ENCODE measurements at places on chromosomes 6 and 20. TPM values are rescaled to one million over a fixed set of nuclear protein-coding genes. Genes with fewer than 3 reads are reported as not detected.

DNA sequence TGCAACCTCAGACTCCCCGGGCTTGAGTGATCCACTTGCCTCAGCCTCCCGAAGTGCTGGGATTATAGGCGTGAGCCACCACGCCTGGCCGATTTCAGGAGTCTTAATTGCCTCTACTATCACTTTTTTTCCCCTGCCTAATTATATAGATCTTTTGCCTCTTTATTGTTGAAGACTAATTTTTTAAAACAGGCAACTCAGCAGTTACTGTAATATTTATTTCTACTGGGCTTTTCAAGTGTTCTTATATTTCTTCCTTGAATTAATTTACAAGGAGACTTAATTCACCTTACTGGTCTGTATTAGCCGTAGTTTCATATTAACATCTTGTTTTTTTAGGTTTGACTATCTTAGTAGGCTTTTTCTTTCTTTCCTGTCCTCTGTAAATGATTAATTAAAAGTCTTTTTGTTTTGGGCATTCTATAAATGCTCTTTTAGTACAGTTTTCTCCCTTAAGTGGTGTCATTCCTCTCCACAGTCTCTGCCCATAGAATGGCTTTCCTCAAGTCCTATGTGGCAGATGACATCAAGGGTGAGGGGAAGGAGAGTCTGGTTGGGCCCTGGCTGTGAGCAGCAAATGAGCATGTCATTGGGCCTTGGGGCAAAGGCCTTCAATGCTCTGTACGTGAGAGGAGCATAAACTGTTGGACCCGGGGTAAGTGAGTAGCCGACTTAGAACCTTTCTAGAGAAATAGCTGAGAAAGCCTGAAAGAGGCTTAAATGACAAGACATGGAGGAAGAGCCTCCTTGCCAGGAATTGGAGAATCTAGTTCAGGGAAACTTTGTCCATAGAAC, 36.0 kb downstream of the ANKS1A start:
- no peak for DNase-seq

DNA sequence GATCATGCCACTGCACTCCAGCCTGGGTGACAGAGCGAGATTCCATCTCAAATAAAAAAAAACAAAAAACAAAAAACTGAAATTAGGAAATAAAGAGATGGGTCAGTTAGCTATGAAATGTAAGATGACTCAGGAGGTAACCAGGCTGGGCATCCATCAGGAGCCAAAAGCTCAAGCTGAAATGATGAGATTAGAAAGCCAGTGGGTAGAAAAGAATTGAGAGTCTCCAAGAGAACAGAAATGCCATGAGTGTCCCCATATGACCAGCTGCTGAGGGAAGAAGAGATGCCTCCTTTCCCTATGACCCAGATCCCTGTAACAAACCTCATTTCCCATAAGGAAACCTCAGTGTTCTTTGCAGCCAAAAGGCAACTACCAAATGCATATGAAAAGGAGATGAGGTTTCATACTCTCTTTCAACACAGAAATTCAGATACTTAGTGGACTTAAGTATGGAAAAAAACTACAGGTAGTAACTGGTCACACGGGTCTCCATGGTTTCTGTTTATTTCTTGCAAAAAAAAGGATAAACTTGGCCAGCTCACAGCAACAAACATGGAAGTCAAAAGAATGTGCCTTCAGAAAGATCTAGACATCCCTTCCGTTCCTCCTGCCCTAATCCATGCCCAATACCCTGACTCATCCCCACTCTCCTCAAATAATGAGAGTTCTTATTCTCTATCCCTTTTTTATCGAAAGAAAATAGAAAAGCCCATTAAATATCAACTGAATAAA, 8.1 kb downstream of the ARHGAP18 start:
- no peak for DNase-seq

DNA sequence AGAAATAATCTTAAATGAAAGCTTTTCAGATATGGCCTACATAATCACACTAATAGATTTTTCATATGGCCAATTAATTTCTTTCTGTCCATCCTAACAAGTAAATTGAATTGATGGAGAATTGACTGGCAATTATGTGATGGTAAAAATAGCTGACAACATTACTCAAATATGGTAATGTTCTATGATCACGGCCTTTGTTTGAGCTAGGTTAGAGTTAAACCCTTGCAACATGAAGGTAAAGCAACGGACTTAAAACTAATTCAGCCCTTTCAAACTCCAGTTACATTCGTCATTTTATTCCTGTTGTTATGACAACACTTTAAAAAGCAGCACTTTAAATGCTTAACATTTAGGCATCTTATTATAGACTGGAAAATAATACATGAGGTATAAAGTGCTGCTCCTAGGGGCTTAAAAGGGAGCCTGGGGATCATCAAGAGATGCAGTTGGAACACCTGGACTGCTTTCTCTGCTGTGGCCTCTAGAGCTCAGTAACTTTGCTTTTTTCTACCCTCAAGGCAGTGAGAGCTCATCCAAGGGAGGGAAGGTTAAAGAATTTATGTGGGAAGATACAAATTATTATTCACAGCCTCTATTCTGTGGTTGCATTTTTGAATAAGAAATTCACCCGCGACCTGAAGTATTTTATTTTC, 46.9 kb downstream of the RIPOR2 start:
- no peak for DNase-seq

DNA sequence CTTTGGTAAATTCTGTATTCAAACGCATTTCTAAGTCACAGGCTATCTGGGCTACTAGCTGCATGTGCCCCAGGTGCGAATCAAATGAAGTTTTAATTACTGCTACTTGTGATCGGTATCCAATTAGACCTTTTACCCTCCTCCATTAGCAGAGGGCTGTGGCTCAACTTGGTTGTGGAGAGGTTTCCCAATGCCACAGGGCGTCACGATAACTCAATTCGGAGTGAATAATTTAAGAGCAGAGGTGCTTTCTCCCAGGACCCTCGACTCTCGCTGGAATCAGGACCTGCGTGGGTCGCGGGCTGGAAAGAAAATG, 640 bp downstream of the SAYSD1 start:
- no peak for DNase-seq

GRCh38 chr6:155412335-155412734, 43.3 kb downstream of the NOX3 start:
- DNase-seq: no peak

DNA sequence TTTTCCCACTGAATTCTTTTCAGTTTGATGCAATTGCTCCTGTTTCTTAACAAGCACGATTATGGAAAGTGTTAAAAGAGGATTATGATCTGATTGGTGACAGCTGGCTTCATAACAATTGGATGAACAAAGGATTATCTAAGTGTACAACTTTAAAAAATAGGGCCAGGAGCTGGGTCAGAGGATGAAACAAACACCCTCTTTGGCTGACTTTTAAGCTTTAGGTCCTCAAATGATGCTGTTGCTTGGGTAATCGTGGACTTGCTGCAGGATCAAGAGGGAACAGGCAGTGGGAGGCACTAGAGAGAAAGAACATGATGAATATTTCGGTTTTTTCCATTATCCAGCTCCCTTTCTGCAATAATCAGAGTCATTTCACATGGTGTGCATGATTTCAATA, 35.5 kb upstream of the TMX4 start:
- no peak for DNase-seq

GRCh38 chr6:40715570-40716403, 128.6 kb upstream of the LRFN2 start:
- DNase-seq: no peak

- DNase-seq: no peak
Measured at GRCh38 chr6:835476-836160, 142.7 kb upstream of the EXOC2 start.

GRCh38 chr6:160974304-160974771, 17.2 kb upstream of the MAP3K4 start:
- no peak for DNase-seq

DNA sequence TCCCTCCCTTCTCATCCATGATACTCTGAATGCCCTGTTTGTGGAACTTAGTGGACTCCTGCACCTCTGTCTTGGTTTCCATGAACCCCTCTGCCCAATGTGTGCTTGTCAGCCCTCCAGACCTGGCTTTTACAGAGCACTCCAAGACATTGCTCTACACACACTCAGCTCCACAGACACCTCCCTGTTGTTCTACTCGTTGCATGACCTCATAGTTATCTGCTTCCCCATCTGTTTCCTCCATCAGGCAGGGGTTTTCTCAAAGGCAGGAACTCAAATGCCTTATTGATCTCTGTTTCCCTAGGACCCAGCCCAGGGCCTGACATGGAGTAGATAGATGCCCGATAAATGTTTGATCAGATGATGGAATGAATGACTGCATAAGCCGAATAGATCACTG, 13.3 kb downstream of the PLCG1 start:
- DNase-seq: no peak

- no peak for DNase-seq
Measured at GRCh38 chr6:160768101-160768500, 66.1 kb downstream of the PLG start.

- no peak for DNase-seq
Measured at GRCh38 chr6:5338177-5338960, 77.1 kb downstream of the FARS2 start.

DNA sequence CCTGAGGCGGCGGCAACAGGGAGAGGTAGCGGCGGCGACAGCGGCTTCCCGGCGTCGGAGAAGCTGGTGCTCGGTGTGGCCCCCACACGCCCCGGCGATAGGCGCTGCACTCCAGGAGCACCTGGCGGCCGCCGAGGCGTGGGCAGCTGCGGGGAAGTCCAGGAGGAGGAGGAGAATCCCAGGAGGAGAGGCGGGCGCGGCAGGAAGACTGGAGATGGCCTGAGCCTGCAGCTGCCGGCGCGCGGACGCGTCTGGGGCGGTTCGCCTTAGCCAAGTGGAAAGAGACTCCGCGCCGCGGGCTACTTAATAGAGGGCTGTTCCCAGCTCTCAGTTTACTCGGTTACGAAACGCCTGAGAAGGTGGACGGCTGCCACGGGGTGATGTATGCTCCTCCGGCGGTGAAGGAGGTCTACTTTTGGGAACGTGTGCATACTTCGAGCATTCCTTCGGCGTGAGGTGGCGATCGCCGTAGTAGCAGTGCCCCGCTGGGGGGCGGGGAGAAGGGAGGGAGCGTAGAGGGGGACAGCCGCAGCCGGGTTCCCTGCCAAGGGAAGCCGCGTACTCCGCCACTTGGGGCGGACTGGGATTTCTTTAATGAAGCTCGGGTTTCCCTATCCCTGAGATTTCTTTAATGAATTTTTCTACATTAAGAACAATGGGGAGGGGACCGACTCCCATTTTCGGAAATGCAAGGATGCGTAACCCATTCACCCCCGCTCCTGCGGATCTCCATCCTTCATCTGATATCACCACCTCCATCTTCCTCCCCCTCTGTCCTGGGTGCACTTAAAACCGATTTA, at the start of gene COL12A1:
Gene COL12A1, minus strand, starts transcription at position 278 of the 800 bp plus-strand sequence. CDS start 3,261 bp downstream, outside the sequence.
- peak; percentile 78 for DNase-seq

- no peak for DNase-seq
Measured at GRCh38 chr6:163391985-163392384, 22.5 kb upstream of the QKI start.

DNA sequence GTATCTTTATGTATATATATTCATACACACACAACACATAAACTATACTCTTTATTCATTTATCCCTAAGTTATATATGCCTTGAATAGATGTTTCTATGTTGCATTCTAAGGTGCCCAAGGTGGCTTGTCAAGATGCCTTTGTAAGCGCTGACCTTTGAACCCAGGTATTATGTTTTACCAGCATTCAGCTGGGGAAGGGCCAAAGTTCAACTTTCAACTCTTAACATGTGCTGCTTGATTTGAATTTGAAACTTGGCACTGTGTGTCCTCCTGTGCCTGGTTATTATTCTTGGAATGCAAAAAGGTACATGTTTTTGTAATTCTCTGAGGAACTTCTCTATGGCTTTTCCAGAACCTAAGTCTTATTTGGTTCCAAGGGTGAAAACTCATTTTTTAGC, 146.5 kb downstream of the EDN1 start:
- no peak for DNase-seq

- DNase-seq: no peak
Measured at GRCh38 chr6:12336121-12336971, 46.2 kb downstream of the EDN1 start.

DNA sequence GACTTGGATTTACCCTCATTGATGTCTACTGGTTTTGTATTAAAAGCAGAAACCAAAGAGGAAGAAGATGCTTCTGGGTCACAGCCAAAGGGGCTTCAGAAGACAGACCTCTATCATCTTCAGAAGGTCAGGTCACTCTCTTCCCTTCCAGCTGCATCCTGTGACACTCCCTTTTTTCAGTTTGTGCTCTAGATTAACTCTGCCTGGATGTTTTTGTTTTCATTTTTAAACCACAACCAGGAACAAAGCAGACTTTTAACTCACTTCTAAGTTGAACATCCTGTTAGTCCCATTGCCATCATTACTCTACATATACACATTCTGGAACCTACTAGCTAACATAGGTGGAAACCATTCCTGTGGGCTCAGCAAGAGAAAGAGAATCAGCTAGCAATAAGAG, 45.2 kb downstream of the AKIRIN2 start:
- DNase-seq: no peak

GRCh38 chr6:47238456-47238995, 71.2 kb downstream of the TNFRSF21 start:
- DNase-seq: no peak

- DNase-seq: peak; percentile 70
Measured at GRCh38 chr6:170152124-170152926, 138.6 kb downstream of the DLL1 start.

- DNase-seq: no peak
Measured at GRCh38 chr20:42093542-42094440, 475.6 kb upstream of the CHD6 start.

GRCh38 chr20:23086056-23086566, at the start of gene CD93:
Gene CD93, minus strand, starts transcription at chr20:23086324. Its CDS starts 132 bp downstream, at chr20:23086192.
- DNase-seq: no peak

DNA sequence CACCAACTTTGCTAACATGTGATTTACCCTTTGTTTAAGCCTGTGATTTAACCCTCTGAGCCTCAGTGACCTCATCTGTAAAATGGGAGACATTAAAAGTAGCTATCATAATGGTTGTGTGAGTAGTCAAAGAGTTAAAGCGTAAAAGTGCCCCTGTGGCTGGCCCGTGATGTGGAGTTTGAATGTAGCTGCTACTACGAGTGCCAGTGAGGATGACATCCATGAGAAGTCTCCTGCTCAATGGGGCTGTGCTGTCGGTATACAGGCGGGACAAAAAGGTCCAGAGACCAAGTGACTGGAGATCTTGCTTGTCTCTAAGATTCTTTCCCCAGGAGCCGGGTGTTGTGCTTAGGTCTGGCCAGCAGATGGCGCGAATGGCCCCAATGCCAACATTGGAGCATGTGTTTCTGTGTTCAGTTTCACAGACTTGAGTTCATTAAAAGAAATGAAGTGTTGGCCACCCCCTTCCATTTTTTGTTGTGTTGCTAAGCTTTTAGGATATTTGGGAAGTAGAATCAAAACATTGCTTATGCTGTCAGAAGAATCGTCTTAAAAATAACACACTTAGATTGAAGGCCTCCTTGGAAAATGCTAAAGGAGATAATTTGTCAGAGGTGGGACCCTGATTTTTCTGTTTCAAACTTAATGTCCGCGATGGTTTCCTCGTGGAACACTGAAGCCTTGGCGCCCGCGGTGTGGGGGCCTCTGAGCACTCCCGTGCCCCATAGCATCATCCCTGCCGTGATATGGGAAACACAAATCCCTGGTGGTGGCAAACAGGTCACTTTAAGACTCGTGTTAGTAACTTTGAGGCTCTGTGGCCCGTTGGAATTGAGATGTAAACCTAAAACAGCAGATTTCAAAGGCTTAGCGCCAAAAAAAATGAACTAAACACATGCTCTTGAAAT, 9.3 kb upstream of the RBM38 start:
- peak; percentile 79 for DNase-seq

Gene ERVFRD-1
- not detected for total RNA-seq

Gene TCP1
- total RNA-seq: 412 TPM

Gene DDRGK1
- total RNA-seq: 56.2 TPM

Gene GHRH
- total RNA-seq: 0.68 TPM

Gene ISM1
- 0.24 TPM for total RNA-seq

Gene OR2H2
- not detected for total RNA-seq

Gene CTAGE9
- total RNA-seq: not detected

Gene LGSN
- 0.13 TPM for total RNA-seq

Gene ADNP
- 143 TPM for total RNA-seq

Gene HLA-F
- 7.4 TPM for total RNA-seq
